ENCODE measurements at places on chromosomes 2 and 18.

DNA sequence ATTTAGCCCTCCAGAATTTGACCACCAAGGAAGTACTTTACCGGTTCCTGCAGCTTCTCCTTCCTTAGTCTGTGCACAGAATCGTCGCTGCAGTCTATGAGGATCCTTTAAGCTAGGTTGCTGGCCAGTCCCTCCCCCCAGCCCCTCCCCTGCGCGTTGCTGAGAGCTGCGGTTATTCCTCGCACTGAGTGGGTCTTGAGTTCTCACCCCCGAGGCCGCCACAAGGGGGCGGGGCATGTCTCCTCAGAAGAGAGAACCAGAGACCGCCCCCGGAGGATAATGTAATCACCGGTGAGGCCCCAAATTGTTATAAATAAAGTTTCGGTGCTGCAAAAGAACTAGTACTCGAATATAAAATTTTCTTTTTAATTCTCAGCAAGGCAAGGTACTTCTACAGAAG is 1184.9 kb upstream of the CDH2 start:
- no peak for DNase-seq

DNA sequence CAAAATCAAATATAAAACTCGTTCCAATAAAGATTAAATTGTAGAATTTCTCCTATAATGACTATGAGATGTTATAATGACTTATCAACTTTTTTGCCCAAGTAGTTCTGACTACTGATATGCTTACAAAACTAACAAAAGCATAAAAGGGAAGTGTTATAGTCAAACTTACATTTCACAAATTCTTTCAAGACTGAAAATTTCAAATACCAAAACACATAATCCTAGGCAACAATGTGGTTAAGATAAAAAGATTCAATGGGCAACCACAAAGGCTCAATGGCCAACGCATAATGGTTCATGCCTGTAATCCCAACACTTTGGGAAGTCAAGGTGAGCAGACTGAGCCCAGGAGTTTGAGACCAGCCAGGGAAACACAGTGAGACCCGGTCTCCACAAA is 135.7 kb downstream of the USP34 start:
- no peak for DNase-seq

- DNase-seq: no peak
These were observed 103.5 kb upstream of the MAP3K20 start for GRCh38 chr2:172972005-172972619.

DNA sequence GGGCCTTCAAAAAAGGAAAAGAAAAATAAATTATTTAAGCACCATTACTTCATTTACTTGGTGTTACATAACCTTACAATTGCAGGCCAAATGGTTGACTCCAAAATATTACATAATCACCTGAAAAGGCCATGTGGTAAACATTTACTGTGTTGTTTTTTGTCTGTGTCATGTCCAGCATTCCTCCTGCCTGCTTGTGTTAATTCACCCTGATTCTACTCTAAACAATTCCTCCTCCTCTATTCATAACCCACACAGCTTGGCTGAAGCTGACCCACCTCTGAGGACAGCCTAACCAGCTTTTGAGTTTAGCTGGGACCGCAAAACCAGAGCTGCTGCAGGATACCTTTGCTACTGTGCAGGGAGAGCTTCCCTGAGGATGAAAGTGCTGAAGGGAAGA is 35.4 kb downstream of the TMX3 start:
- peak; percentile 61 for DNase-seq

GRCh38 chr18:65721619-65722018 is 29.2 kb upstream of the CDH7 start:
- no peak for DNase-seq

GRCh38 chr18:7248877-7249276 is 18.0 kb downstream of the LRRC30 start:
- no peak for DNase-seq

- no peak for DNase-seq
These were observed 139.0 kb downstream of the MBP start for GRCh38 chr18:76993573-76993972.

GRCh38 chr18:7902399-7902839 is 335.3 kb downstream of the PTPRM start:
- no peak for DNase-seq

GRCh38 chr18:24271381-24272228 is 126.0 kb downstream of the OSBPL1A start:
- peak; percentile 21 for DNase-seq

- no peak for DNase-seq
These were observed at the start of gene CPLX4 for GRCh38 chr18:59318460-59319050. CPLX4 (minus strand) TSS chr18:59318649; CDS start chr18:59318462, 187 bp downstream.

DNA sequence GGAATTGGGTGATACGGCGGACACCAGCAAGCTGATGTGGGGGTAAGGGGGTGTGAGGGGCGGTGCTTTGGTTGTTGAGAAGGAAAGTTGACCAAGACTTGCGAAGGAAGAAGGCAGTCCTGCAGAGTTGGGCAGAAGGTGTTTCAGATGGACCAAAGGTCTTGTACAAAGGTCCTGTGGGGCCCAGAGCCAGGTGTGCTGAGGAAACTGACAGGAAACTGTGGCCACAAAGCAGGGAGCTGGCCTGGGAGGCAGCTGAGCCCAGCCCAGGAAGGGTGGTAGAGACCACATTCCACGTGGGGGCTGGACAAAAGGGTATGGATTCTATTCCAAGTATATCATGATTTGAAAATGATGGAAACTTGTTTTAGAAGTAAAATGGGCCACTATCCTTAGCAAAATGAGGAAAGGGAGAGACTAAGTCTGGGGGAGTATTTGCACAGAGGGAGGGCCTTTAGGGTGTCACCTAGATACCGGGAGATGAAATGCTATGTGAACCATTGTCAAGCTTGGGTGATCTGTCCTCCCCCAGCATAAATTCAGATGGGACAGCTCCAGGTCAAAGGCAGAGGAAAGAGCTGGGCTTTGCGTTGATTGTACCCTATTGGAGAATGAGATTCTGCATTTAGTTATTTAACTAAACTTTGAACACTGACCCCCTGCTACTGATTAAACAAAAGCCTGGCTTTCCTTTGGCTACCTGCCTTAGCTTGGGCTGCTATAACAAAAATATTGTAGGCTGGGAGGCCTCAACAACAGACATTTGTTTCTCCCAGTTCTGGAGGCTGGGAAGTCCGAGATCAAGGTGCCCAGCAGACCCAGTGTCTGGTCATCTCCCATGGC is 4.3 kb upstream of the EDAR start:
- no peak for DNase-seq

- no peak for DNase-seq
These were observed 182.5 kb downstream of the CTIF start for GRCh38 chr18:48721312-48721711.

DNA sequence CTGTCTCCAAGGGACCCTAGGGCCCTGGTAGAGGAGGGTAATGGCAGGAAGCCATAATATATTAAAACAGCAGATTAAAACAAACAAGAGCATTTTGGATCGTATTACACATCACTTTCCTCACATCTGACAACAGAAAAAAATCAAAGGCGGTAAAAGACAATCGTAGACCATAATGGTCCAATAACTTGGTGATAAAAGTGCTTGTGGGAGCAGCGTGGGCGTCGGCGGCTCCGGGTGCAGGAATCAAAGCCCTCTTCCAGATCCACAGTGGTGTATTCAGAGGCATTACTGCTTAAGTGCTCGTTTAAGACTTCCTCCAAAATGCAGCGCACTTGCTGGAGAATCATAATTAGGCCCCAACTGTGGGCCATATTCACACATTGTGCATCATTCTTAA is 68.0 kb downstream of the FECH start:
- DNase-seq: no peak

DNA sequence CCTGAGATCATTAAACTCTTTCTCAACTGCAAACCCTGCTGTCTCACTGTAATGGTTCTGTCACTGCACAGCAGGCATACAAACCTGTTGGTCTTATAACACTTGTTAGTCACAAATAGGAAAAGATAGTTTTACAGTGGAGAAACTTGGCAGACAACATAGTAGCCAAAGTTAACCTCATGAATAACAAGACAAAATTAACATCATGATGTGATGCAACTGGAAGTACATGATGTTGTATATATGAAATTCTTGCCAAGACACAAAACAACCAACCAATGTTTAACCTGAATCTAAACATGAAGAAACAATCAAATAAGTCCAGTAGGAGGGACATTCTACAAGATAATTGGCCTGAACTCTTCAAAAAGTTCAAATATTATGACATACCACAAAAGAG is 189.3 kb downstream of the RNF152 start:
- DNase-seq: peak; percentile 71

DNA sequence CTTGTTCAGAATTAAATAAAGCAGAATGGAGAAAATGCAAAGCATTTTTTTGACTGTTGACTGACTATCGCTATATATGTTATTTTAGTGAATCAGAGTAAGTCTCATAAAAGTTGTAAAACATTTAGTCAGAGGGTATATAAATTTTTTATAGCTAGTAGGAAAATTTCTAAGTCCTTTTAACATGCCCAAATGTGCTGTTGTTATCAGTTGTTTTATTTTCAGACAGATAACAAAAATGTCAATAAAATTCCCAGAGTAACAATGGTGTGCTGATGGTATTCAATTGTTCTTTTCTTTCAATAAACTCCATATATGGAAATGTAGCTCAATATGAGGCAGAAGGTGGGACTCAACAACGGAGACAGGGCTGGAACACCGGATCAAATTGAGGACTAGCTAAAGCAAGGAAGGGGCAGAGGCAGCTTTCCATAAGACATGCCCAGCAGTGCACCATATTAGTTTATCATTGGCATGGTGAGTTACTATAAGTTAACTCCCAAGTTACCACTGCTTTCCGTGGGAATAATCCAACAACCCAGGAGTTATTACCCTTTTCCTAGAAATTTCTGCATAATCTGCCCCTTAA is 26.6 kb downstream of the GULP1 start:
- DNase-seq: no peak

- DNase-seq: no peak
These were observed 70.6 kb downstream of the MBP start for GRCh38 chr18:77061946-77062517.

GRCh38 chr2:108215794-108216211 is 24.0 kb upstream of the SULT1C3 start:
- DNase-seq: no peak

DNA sequence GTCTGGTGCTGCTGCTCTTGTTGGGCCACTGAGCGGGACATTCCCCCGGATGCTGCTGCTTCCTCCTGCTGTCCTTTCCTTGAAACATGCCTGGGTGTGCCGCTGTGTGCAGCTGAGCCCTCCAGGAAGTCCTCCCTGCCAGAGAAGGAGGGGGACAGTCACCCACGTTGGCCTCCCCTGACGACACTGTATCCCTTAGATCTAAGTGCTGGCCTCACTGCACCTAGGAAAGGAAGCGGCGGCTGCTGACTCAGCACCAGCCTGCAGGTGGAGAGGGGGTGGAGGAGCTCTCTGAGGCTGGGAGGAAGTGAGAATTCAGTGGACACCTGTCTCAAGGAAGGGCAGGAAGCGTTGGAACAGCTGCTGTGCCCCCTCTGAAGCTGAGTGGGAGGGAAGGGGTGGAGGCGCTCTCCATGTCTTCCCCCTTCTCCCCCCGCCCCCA is 239.8 kb downstream of the HAUS1 start:
- no peak for DNase-seq

DNA sequence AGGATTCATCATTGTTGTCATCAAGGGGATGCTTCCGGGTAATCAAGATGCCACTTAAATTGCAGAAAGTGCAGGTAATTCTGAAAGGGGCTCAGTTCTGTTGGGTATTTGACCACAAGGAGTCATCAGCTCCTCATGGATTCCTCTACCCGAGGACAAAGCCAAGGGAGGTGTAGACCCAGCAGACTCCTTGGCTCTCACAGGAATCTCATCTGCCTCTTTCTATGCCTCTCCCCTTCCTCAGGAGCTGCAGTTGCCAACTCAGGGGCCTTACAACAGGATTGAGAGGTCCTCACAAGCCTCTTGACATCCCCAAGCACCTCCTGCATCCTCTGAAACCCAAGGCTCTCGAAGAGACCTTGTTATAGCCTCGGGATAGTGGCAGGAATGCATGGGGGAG is 44.0 kb downstream of the ITGB6 start:
- DNase-seq: no peak

DNA sequence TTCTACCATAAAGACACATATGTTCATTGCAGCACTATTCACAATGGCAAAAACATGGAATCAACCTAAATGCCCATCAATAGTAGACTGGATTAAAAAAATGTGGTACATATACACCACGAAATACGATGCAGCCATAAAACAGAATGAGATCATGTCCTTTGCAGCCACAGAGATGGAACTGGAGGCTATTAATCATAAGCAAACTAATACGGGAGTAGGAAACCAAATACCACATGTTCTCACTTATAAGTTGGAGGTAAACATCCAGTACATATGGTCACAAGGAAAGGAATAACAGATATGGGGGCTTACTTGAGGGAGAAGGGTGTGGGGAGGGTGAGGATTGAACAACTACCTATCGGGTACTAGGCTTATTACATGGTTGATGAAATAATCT is 7.7 kb downstream of the HMSD start:
- no peak for DNase-seq

DNA sequence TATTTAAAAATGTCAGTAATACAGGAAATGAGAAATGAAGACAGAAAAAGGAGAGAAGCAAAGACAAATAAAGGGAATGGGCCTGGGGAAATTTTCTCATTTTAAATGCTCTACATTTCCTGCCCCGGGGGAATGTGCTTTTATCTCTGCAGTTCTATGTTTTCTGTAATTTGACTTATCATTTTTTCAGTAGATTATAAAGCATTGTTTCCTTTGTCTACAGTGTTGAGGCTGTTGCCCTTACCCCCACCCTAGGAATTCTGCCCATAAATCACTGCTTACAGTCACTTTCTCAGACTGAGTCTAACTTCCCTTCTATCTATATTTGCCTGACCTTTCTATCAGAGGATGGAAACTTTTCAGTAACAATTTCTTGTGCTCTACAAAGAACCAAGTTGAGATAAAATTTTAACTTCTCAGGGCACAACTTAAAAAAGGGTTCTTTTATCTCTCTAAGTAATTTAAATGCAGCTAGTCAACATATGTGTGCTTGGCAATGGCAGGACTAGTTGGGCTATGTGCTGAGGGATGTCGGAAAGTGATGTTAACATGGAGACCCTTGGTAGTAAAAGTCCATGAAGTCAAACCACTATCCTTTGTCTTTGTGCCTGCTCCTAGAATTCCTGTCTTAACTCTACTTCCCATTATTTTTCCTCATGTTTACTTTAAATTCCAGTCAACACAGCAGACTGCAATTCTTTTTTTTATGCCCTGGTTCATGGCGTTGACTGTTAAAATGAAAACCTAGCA is 146.5 kb upstream of the MMADHC start:
- no peak for DNase-seq

GRCh38 chr2:139142252-139142880 is 362.2 kb upstream of the NXPH2 start:
- DNase-seq: no peak

DNA sequence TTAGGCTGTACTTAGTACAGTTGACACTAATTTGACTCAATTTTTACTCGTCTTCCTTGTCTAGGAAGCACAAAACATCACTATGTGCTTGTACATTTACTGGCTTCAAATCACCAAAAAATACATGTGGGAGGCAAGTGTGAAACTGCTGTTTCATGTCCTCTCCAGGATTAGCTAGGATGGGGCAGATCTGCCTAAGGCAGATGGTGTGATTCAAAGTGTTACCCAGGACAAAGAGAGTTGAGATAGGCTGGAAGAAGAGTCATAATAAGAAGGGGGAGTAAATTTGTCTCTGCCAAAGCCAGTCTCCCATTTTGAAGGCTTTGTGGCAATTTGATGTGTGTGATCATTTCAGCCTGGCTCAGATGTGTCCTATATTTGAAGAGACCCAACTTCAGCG is 821.6 kb upstream of the ZEB2 start:
- no peak for DNase-seq

- no peak for DNase-seq
These were observed 402.9 kb upstream of the PKDCC start for GRCh38 chr2:41644936-41645335.

Measured in GM04503 (cell line).